ENCODE measurements at places on chromosomes 4 and X.

DNA sequence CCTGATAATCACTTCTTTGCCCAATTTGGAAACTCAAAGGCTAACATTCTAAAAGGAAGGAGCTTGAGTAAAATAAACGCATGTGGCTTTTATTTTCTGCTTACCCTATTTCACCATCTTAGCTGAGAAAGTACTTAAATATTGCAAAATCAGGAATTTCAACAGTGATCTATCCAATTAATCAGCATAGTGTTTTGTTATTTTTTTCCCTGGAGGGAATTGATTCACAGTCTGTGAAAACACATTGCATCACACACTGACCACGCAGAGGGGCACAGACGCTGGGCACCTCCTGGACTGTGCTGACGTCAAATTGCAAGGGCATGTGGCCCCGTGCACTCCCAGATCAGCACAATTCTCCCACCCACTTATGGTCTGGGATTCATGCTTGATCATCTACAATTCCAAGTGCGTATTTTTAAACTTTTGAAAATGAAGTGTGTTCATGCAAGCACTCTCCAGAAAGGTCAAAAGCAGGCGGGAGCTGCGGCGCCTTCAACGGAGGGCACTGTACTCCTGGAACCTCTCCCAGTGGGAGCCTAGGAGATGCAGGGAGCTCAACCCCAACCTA lies 320.6 kb upstream of the PPARGC1A start:
- DNase-seq, result peak; percentile 69

GRCh38 chrX:119249891-119250290 lies 13.8 kb downstream of the PGRMC1 start:
- DNase-seq, result no peak

- no peak for DNase-seq
Observed at GRCh38 chrX:110086916-110087484, 84.1 kb downstream of the TMEM164 start.

- DNase-seq, result no peak
Observed at GRCh38 chrX:154481911-154482601, 3.0 kb upstream of the LAGE3 start.

- no peak for DNase-seq
Observed at GRCh38 chrX:154059729-154060245, 37.7 kb downstream of the MECP2 start.

DNA sequence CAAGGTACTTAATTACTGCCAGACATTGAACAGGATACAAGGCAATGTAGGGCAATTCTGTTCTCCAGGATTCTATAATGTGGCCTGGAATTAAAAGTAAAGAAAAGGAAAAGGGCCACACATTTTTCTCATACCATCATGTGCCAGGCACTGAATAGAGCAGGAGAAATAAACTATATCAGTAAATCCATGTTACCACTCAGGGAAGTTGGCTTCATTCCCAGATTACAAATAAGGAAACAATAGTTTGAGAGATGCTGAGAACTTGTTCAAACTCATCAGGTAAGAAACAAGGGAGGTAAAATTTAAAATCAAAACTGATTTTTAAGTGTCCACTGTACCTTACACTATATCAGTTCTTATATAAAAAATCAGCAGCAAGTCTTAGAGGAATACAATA lies 645.0 kb upstream of the ATOH1 start:
- no peak for DNase-seq

GRCh38 chr4:184514121-184514988 lies 40.0 kb upstream of the IRF2 start:
- peak; percentile 74 for DNase-seq

GRCh38 chr4:176789955-176790354 lies 2.8 kb downstream of the VEGFC start:
- no peak for DNase-seq

- no peak for DNase-seq
Observed at GRCh38 chr4:45693746-45694145, 430.1 kb downstream of the GABRG1 start.

DNA sequence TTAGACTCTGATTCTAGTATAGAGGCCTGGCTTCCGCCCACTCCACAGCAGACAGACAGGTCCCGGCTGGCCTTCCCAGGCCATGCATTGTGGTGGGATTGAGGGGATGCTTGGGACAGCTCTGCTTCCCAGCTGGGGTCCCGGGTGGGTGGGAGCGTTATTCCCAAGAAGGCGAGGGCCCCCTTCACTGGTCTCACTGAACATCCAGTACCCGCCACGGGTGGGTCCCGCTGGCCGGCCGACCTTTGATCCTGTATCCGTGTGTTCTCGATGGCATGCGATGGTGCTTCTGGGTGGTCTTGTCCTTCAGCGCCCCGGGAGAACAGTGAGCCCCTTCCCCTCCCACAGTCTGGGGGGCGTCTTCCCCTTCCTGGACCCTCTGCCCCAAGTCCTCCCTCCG lies 231.4 kb downstream of the AFAP1 start:
- no peak for DNase-seq

- peak; percentile 51 for DNase-seq
Observed at GRCh38 chr4:139735381-139736273, 70.0 kb downstream of the MGST2 start.

- DNase-seq, result no peak
Observed at GRCh38 chrX:101595739-101596419, 21.9 kb downstream of the ARMCX6 start.

DNA sequence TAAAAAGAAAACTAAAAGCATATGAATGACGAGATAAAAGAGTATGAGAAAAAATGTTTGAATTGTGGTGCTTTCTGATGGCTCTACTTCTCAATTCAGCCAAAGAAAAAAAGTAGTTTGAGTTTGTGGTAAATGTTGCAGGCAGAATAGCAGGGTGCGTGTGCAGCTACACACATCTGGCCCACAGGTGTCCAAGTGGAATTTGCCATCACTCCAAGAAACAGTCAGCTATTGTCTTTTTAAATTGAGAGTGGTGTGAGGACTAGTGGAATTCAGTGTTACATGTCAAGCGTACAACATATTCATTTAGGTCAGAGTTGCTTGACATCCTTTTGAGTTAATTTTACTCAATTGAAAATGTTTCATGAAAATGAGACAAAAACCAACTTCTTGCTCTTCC lies 424.8 kb upstream of the MAD2L1 start:
- DNase-seq, result no peak

GRCh38 chrX:146604196-146604595 lies 205.4 kb upstream of the CXorf51B start:
- DNase-seq, result no peak
